ENCODE measurements at places on chromosomes 5 and 9.

DNA sequence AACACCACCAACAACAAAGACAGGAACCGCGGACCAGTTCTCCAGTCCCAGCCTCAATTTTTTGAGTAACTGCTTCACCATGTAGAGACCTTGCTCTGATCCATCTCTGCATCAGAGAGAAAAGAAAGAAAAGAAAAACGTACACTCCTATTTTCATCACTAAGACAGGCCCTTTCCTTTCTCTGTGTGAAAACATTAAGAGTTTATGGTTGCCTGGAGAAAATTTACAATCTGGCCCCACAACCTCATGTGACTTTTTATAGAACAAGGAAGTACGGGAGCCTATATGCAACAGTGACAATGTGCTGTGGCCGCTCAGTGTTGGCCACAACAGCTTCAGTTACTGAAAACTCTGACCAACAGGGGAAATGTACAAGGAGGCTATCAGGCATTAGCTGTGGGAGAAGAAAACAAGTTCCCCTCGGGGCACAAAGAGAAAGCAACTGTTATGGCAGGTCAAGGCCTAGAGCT is 272.9 kb upstream of the PTGER4 start:
- DNase-seq: no peak

DNA sequence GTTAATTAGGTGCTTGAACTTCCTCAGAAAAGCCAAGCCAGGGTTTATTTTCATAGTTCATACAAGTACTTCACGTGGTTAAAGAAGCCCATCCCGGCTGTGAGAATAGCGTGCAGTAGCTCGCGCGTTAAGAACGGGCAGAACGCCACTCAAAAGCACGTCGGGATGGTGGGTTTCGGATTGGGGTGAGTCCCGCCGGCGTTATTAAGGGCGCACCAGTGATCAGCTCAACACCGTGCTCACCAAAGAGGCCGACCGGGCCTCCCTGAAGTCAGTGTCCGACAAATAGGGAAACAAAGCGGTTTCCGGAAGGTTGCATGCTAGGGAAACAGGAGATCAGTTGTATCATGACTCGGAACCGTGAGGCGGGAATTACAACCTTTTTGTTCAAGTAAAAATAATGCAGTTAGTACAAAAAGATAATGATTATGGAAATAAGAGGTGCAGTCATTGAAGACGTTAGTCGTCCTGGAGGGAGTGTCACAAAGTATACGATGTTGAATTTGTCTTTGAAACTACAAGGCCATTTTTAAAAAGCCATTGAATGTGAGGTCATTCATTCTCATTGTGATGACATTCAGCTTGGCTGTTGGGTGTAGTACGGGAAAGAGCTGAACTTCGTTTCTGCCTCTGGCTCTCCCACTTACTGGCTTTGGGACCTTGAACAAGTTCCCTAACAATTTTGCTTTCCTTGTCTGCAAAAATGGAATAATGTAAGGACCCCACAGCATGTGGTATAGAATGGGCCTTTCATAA is 992 bp downstream of the SETD9 start:
- DNase-seq: peak; percentile 77

DNA sequence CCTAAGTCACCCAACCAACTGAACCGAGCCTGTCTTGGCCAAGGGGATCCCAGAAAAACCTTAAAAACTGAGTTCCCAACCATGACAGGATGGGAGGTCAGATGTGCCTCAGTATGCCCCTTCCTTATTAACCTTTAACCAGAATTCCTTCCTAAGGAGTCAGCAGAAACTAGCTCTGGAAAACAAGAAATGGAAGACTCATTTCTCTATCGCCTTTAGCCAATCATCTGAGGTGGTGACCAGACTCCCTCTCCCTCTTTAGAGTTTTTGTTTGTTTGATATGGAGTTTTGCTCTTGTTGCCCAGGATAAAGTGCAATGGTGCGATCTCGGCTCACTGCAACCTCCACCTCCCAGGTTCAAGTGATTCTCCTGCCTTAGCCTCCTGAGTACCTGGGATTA is 37.5 kb downstream of the SLC28A3 start:
- no peak for DNase-seq

- DNase-seq: no peak
Measured at GRCh38 chr9:127779136-127779981, 893 bp upstream of the SH2D3C start.

DNA sequence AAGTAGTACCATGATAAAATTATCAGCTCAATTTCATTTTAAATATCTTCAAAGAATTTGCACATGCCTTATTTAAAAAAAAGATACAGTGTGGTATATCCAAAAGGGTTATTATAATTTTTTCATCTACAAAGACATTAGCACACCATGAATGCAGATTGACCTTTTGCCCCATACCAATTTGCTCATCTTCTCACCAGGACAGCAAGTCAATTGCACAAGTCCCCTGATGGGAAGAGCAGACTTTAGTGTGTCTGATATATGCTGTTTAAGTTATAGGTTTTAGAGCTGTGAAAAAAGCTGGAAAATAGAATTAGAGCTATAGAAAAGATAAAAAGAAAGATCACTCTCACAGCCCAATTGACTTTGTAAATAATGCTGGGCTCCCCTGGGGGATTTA is 325.8 kb upstream of the CDH6 start:
- DNase-seq: no peak

- DNase-seq: no peak
Measured at GRCh38 chr5:52073993-52074689, 690.9 kb downstream of the ISL1 start.

DNA sequence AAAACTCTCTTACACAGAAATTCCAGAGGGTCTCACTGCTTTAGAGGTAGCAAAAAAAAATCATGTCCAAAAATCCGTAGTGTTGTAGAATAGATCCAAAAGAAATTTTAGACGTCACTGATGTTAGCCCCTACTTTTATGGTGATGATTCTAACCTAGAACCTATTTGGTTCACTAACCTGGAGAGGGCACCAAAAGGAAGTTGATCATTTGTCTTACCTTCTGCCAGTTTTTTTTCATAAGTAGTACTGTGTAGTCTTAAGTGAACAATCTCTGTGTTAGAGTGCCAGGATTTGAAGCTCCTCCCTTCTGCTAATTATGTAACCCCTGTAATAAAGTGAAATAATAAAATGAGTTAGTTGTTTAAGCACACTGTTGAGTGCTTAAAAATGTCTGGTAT is 215.2 kb downstream of the SMARCA2 start:
- no peak for DNase-seq

- no peak for DNase-seq
Measured at GRCh38 chr9:12740845-12741244, 34.0 kb upstream of the LURAP1L start.

- no peak for DNase-seq
Measured at GRCh38 chr5:67355120-67355713, 158.6 kb upstream of the CD180 start.

DNA sequence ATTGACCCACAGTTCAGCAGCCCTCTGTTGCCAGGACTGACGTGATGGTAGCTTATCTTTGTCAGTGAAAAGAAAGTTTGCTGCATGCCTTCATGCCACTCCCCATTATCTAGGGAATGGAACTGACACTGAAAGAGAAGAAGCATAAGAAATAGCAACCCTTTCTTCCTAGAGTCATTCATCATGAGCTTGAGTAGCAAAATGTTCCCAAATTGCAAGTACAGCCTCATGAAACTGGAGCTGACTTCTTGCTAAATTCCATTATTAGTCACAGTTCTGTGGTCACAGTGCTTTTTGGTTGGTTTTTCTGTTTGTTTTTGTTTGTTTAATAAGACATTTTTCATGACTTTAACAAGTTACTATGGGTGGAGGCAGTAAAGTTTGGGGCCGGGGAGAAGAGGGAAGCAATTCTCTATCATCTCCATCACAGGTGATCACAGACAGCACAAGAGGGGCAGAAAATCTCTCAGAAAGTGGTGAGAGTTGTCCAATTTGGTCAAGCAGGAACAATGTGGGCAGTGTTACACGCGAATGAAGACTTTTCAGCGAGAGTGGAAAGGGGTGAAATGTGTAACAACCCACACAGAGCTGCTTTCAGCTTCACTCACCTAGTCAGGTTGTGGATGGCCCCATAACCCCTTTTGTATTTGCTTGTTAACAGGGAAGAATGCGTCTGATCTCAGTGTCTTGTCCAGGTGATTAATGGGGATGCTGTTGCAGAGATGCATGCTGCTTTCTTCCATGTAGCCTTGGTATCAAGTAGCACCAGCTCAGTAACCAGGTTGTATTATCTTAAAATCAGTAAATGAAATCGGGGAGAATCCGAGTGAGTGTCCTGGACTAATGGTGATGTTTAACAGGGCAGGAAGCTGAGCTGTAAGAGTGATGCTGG is 440.4 kb downstream of the DMRT2 start:
- DNase-seq: no peak

Measured in suprapubic skin (tissue), 4 donors.